ENCODE measurements at places on chromosomes 11 and 22.

DNA sequence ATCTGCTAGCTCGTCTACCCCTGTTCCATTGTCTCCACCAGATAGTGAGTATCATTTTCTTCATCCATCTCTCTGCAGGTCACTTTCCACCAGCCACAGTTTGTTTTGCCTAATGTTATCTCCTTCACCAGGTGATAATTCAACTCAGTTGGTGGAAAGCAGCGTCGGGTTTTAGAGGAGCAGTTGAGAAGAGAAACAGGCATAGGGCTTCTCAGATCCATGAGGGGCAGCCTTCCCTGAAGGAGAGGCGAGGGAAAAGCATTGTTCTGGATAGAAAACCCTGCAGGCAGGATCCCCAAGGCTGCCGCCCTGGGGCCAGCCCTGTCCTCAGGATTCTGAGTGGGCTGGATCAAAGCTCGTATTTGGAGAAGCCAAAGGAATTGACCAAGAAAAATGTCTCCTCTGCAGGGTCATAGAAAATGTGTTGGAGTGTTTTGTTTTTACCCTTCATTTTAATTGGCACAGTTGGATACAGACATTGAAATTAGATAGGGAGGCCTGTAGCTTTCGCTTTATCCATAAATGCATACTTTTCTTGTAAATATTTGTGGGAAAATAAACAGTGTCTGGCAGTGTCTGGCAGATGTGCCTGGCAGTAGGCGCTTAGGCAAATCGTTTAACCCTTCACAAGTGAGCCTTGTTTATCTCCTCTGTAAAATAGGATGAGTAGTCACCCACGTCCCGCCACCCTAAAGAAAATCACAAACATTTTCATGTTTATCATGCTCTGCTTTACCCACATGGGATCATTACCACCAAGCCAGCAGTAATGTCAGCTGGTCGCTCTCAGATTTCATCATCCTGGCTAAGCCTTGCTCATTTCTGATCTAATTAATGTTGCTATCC, 73.4 kb upstream of the TTC12 start:
- no peak for DNase-seq

DNA sequence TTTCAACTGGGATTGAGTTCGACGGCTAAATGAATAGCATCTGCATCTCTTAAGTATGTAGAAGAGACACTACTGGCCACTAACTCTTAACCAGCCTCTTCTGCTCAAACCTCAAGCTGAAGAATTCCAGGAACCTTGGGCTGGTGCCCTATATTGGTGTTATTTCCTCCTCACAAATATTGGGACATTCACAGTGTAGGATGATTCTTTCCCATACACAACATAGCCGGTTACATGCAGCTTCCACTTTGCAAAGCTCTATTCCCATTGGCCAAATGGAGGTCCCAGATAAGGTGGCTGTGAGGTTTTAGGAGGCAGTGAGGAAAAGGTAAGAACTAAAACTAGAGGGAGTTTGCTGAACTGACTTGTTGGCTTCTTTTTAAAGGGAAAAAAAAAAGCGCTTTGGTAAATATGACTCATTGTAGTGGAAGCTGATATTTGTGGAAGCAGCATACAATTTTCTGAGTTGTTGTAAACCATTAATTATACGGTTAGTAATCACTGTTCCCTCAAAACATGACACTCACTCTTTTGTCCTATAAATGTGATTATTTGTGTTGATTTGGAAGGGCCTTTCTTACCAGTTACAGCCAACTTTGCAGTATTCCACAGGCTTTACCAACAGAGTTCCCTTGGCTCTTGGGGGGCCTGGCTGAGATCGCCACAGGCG, 17.6 kb downstream of the C22orf31 start:
- no peak for DNase-seq

- peak; percentile 44 for DNase-seq
Measured at GRCh38 chr11:72584293-72584938, 89.8 kb downstream of the PDE2A start.

- no peak for DNase-seq
Measured at GRCh38 chr22:49107561-49107960, 720.1 kb downstream of the BRD1 start.

- DNase-seq: peak; percentile 16
Measured at GRCh38 chr22:41799486-41800347, 762 bp upstream of the CCDC134 start.

DNA sequence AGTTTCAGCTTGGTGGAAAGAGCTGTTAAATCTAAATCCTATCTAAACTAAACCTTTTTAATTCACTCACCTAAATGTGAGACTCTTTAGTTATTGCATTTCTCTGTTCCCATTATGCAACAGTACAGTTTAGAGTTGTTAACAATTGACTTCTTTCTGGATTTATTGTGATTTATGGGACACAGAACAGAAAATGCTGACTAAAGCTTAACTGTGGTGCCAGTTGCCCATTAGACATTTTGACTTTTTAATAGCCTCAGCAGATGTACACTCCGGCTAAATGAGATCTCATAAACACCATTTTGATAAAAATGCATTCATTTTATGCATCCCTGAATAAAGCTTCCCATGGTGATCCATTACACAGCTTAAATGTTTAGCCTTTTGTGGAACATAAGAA, 356.6 kb downstream of the CASP12 start:
- DNase-seq: no peak

DNA sequence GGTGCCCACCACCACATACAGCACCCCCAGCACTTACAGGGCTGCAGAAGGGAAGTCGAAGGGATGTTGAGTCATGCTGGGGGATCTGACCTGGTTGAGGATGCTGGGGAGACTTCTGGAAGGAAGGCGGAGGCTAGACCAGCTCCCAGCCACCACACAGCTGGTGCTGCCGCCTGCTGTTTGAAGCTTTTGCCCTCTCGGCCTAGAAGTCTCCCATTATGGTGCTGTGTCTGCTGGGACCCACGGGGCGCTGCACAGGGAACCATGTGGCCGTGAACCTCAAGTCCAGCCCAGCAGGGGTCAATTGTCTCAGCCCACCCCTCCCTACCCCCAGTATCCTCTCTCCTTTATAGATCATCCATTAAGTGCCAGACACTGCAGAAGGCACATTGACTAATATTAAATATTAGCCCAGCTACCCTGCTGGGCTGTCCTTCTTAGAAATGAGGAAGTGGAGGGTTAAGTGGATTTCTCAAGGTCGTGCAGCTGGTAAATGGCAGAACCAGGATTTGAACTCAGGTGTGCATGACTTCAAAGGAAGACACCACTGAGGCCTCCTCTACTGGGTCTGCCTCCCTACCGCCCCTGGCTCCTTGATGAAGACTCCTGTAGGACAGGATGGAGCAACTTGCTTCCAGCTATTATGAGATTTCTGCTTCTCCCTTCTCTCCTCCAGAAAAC, 49.7 kb downstream of the CYTH4 start:
- DNase-seq: no peak

DNA sequence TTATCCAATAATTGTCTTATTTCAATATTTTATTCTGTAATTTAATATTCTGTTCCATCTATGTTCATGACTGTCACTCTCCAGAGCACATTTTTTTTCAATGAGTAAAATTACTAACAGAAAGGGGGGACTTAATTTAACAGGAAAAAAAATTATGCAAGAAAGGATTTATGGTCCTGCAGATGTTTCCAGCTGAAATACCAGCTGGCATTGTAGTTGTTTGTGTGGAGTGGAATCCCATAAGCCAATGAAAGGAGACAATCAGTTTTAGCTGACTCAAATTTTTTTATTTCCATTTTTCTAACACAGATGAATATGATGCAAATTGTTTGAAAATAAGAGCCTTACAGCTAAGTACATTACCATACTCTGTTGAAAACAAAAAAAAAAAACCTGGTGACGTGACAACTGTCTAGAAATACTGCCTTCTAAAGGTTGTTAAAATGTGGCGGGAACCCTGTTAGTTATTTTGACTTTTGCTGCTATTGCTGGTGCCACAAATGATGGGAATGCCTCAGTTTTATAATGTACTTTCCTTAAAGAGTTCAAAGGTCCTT, 389.1 kb downstream of the ETS1 start:
- no peak for DNase-seq

- DNase-seq: peak; percentile 82
Measured at GRCh38 chr22:41237707-41238569, 2.8 kb downstream of the CHADL start.

DNA sequence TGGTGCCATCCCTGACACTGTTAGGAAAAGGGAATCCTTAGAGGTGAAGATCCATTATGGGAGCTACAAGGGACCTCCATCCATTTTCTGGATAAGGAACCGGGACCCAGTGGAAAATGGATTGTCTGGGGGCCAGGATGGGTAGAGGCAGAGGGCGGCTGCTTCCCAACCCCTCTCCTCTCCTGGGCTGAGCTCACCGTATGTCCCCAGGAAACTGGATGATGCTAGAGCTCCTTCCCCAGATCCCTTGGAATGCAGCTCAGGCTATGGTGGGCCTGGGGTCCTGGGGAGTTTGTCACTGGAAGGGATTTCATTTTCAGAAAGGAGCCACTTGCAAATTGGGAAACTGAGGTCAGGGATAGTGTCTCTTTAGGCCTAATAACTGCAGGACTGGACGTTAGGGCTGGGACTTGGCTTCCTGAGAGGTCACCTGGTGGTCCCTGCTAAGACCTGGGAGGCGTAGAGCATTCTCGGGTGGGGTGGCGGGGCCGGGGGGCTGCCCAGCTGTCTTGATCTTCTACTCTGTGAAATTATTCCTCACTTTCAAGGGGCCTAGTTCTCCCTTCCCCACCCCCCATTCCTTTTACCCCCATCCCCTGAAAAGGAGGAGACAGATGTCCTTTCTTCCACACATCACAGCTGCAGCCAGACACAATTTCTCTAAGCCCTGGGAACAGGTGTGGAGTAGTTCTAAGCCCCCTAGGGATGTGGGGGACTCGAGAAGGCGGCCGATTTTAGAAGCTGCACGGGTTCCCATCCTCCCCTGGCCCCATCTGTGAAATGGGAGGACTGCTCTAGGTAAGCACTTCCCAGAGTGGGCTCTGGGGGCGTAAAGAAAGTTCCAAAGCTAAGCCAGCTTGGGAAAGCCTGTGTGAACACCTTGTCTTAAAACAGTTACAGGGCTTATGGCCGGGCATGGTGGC, 99.8 kb downstream of the PKNOX2 start:
- no peak for DNase-seq

GRCh38 chr11:129766898-129767604, 48.6 kb upstream of the TMEM45B start:
- no peak for DNase-seq

- DNase-seq: peak; percentile 85
Measured at GRCh38 chr11:64856382-64857227, 12.2 kb upstream of the CDC42BPG start.

- peak; percentile 83 for DNase-seq
Measured at GRCh38 chr22:41940832-41941765, 5.9 kb downstream of the CENPM start.

DNA sequence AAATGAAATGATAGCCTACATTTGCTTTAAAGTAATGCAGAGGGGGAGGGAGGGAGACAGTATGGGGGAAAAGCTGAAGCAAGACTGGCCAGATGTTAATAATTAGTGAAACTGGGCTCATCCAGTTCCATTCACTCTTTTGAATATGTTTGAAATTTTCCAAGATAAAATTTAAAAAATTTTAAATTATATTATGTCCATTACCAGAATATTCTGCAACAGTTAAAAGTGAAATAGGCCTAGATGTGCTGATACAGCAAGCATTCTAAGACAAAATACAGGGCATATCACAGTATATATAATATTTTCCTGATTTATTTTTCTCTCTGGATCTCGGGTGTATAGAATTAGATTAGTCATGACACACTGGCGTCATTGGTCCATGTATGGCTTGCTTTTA, 13.6 kb upstream of the ZNRF3 start:
- no peak for DNase-seq

DNA sequence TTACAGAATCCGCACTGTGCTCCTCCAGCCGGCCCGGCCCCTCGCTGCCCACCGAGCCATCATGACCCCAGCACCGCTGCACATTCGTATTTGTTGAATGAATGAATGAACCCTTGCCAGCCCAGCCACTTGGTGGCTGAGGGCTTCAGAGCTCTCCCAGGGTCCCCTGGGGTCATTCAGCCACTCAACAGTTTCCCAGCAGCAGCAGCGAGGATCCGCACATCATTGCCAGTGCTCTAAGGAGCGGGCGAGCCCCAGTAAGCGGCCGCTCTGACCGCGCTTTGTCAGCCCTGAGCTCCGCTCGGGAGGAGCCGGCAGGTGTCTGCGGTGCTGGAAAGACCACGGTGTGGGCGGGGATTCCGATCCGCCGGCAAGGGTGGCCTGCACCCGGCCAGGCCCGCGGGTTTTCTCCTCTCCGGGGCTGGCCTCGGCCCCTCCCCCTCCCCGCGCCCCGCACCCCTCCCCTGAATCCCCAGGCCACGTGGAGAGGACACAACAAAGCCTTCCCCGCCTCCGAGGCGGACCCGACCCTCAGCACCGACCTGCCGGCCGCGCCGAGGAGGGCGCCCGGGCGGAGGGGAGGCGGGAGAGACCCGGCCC, 563 bp downstream of the BID start:
- peak; percentile 59 for DNase-seq

DNA sequence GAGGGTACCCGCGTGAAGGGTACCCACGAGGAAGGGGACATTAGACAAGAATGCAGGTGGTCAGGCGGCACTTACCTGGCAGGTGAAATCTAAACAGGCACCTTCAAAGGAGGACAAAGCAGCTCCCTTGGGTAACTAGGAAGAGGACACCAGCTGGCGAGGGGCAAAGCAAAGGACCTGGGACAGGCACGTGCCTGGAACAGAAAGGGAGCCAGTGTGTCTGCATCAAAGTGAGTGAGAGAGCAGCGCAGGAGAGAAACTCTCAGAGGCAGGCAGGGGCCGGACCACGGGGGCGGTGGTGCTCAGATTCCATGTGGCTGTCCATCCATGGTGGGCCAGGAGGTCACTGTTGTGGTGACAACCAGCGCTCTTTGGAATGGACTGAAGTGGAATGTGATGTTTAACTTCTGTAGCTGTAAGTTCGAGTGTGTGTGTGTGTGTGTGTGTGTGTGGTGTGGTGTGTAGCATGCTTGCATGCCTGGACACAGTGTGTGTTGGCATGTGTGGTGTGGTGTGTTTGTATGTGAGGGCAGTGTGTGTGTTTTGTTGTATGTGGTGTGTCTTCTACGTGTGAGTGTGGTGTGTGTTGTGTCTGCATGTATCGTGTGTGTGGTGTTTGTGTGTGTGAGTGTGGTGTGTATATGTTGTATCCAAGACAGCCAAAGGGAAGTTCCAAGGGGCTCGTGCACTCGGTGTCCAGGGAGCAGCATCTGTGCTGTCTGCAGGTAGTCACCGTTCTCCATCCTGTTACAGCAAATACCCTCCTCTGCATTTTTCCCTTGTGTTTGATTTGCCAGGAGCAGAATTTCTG, 86.4 kb downstream of the CDKN1C start:
- DNase-seq: no peak

DNA sequence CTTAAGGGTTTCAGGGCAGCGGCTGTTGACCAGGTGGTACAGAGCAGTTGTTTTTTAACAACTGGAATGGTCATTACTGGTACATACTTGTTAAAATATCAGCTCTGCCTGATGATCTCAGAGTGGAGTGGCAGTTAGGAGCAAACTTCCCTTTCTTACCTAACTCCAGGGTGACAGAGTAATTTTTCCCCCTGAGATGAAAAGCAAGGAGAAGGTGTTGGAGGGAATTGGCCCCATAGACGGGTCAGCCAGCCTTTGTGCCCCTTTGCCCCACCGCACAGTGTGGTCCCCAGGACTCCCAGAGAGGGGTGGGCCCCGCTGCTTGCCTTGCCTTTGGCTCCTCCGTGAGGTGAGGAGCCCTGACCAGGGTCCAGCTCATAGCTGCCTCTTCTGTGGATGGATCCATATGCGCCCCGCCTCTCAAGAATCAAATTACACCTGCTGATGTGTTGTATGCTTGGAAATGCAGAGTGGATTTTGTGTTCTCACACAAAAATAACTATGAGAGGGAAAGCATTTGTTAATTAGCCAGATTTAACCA, 27.0 kb upstream of the SORL1-AS1 start:
- DNase-seq: no peak

GRCh38 chr11:61752117-61752924, at the start of gene MYRF:
Gene MYRF, plus strand, starts transcription at chr11:61752636. Its CDS starts 109 bp downstream, at chr11:61752745.
- peak; percentile 34 for DNase-seq
